ENCODE measurements at places on chromosomes 11 and 22.
A peak's percentile ranks its signal among the peaks of the same experiment; 100 is the strongest.

DNA sequence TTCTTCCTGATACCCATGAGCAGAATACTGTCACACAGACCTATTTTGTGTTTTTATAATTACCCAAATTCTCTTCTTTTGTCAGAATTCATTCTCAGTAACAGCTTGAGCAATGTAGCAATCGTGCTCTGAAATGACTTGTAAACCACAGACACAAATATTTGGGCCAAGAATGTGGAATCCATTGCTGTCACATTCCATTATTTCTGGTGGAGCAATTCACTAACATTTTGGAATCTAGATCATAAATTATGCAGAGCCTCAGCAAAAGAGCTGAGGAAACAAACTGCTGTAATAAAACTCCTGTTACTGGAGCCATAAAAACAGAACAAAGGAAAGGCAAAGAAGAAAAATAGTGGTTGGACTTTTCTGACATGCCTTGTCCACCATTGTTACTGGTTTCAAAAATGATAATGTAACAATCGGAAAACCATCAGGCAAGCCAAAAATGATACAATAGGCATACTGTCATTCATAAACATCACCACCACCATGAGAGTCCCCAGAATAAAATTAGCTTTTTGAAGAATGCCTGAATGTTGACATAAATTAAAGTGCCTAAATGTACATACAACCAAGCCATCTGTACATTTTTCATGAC, 223.4 kb upstream of the PITPNB start:
- DNase-seq: peak; percentile 53

DNA sequence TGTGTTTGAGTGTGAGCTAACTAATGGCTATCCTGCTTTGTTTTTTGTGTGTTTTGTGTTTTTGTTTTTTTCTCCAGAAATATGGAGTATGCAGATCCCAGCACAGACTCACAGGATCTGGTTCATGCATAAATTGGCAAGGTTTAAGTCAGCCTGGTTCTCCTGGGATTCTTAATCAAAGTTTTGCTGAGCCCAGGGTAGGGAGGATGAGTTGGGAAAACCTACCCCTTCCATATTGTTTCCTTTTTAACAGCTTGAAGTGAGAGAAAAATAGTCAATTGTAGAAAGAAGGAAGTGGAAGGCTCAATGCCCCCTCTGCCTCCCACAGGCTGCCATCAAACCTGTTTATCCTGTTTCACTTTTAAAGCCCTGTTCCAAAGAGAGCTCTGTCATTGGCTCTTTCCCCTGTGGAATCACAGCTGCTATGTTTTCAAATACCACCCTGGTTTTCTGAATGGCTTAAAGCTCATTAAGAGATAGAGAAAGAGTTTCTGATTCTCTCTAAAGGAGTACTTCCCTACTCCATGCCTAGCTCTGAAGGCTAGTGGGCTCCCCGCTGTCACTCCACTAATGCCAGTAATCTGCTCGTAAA, 23.4 kb upstream of the CADM1 start:
- no peak for DNase-seq

GRCh38 chr11:69423611-69424385, 57.7 kb upstream of the LINC01488 start:
- DNase-seq: no peak

DNA sequence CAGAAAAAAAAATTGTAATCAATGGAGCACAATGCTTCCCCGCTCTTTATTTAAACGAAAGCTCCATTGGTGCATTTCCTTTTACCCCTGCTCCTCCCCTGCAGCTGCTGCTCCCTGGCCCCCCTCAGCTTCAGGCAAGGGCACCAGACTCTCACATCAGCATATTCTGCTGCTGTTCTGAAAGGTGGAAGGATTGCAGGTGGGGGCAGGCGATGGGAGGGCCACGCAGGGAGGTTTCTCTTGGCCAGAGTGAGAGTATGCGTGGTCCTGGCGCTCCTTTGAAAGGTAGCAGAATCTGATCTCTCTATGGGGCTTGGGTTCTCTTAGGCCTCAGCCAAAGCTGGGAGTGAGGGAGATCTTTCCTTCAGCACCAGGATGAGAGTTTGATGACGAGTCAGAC, 240.9 kb upstream of the CADM1 start:
- no peak for DNase-seq

DNA sequence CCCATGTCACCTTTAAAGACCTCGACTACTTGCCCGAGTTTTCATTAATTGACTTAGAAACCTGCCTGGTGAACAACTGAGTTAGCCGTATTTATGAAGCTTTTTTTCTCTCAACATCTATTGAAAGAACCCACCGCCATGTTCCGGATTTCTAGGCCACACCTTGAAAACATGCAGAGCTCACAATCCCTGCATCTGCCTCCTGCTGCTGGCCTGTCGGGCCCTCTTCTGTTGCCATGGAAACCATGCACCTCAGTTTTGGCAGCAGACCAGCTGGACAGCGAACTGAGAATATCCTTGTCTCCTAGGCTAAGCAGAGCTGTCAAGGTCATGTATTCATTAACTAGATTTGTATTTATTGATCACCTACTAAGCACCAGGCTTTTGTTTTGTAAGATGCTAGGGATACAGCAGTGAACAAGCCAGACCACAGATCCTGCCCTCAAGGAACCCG, 4.3 kb upstream of the PATZ1 start:
- no peak for DNase-seq

GRCh38 chr22:29607426-29607825, 4.0 kb downstream of the NF2 start:
- DNase-seq: no peak

DNA sequence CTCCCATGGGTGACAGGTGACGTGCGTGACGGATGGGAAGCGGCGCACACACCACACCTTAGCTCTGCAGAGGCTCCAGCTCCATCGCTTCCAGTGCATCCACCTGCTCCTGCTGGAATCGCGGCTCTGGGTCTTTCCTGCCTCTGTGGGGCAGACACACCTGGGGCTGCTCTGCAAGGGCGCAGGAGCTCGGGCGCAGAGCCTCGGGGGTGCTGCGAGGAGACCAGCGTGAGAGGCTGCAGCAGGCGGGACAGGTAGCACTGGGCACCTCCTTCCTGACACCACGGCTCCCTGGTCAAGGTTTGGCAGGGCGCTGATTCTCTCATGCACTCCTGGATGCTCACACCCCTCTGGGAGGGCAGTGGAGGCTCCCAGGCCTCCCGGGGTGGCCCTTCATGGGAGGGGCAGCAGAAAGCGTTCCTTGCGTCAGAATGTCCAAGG, 1494.3 kb downstream of the BRD1 start:
- DNase-seq: no peak

DNA sequence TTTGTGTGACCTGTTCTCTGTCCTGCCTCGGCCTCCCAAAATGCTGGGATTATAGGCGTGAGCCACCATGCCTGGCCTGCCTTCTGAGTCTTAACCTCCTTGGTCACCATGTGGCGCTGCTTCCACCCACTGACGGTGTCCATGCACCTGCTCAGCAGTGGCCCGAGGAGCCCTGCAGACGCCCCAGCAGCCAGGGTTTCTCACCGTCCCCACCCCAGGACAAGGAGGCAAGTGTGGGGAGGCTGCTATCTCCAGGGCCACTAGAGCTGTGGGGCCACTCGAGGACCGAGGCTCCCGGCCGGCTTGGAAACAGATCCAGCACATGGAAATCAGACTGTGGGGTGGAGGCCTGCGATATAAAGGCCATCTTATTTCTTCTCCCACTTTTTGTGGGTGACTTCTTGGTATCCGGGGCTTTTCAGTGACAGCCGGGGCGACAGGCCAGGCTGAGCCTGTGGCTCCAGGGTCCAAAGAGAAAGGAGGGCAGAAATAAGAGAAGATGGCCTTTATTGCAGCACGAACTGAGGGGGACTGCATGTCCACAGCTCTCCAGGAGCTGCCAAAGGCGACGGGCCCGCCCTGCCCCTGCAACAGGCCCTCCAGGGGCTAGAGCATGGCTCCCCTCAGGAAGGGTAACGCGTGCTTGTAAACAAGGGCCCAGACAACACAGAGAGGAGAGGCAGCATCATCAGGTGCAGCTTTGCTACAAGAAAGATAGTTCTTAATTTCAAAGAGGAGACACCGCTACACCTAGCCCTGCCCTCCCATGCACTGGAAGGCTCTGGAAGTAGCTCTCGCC, 15.0 kb downstream of the TSPO start:
- no peak for DNase-seq

GRCh38 chr22:19292458-19293230, 1.1 kb upstream of the CLTCL1 start:
- peak; percentile 20 for DNase-seq

GRCh38 chr11:101458161-101458560, 125.6 kb downstream of the TRPC6 start:
- peak; percentile 39 for DNase-seq

- peak; percentile 16 for DNase-seq
These were observed 16.9 kb downstream of the CCDC15 start for GRCh38 chr11:124970925-124971324.

- DNase-seq: peak; percentile 40
These were observed 11.7 kb downstream of the MIAT start for GRCh38 chr22:26669060-26669481.

GRCh38 chr11:44446996-44447771, 118.3 kb upstream of the CD82 start:
- DNase-seq: no peak

DNA sequence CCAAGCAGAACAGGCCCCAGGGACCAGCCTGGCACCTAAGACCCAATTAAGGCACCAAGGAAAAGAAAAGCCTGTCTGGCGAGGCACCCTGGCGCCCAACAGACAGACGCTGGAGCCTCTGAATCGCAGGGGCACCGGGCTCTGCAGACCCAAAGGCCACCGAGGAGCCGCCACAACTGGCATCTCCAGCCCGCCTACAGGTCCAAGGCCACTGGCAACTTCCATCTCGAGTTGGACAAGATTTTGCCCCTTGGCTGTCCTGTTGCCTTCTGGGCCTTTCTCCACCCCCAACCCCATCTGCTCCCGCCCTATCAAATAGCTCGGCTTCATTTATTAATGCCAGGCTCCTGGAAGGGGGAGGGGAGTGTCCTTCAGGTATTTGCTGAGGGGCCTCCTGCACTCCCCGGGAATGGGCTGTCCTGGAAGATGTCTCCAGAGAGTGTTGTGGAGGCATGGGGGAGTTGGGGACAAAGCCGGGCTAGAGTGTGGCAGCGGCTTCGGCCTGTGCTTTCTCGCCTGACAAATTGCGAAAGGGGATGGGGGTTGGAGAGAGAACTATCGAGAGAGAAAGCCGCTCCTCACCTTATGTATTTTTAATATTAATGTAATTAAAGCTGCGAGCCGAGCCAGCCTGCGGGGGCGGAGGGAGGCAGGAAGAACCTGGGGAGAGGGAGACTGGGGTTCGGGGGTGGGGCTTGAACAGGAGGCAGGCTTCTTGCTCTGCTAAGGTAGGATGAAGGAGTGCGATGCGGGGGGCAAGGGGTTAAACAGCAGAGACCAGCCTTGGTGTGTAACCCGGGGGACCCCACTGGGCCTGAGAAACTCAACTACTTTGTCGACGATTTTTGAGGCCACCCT, 2.0 kb downstream of the DSCAML1 start:
- no peak for DNase-seq

DNA sequence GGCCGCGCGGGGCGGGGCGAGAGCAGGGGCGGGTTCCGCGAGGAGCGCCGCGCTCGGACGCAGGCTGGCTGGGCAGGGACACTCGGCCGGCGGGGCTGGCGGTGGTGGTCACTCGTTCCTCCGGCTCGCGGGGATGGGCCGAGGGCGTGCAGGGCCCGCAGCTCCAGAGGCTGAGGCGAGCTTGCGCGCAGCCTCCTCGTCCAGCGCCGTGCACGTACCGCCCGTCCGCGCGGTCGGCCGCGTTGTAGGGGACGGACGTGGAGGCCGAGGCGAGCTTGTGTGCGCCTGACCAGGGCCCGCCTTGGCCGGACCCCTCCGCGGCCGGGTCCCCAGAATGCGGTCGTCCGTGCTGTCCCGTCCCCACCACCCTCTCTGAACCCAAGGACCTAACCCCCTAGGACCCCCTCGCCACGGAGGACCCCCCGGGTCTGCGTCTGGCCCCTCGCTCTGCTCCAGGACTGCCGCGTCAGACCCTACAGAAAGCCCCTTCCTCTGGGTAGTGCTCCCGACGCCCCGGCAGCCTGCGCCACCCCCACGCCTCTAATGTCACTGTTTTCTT, 569 bp upstream of the YPEL1 start:
- DNase-seq: no peak

- DNase-seq: no peak
These were observed 19.0 kb downstream of the MICAL3 start for GRCh38 chr22:18005201-18005926.

GRCh38 chr11:18789942-18790341, 1.7 kb downstream of the PTPN5 start:
- no peak for DNase-seq

DNA sequence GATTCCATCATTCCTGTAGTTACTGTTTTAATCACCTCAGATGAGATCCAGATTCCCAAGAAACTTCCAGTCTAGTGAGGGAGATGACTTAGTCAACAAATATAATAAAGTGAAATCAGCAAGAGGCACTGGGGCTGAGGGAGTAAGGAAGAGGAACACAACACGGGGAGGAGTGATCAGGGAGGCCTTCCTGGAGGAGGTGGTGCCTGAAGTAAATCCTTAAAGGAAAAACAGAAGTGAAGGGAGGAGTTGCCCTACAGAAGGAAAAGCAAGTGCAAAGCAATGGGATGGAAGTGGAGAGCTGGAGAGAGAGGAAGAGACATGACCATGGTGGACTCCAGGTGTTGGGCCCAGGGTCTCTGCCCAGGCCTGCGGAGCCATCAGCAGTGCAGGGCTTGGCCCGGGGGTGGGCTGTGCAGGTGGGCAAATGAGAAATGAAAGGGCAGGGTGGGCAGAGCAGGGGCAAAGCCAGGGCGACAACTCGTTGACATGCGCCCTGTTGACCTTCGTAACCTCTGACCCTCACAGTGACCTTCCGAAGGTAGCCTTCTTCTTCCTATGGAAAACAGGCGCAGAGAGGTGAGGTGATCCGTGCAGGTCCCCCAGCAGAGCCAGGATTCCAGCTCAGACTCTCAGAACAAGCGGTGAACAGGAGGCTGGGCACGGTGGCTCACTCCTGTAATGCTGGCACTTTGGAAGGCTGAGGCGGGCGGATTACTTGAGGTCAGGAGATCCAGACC, 12.1 kb upstream of the PPARA start:
- DNase-seq: no peak

DNA sequence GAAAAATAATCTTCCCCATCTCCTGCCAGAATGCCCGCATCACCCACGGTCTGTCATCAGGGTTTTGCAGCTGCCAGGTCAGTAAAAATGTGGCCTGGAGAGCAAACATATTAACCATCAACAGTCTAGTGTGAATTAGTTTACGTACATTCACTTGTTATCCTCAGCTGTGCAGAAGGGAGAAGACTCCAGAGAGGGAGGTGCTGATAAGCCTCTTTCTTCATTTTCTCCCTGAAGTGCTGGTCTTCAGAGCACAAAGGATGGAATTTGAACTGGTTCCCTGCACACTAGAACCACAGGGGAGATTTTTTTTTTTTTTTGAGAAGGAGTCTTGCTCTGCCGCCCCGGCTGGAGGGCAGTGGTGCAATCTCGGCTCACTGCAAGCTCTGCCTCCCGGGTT, 8.2 kb downstream of the FGF19 start:
- DNase-seq: no peak

DNA sequence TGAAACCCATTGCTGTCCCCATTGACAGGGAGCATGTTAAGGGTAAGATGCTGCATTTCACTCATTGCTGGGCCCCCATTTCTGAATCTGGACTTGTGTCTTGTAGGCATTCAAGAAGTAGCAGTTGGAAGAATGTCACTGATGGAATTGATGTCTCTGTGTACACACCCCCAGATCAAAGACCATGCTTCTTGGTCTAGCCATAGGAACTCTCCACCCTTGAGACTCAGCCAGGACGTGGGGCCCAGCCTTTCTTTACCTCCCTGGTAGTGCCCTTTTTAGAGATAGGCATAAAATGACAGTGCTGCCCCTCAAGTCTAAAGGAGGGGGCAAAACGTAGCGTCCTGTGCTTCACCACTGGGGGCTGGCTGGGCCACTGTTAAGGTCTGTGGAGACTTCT, 135.1 kb downstream of the TEAD1 start:
- no peak for DNase-seq

GRCh38 chr11:84681456-84681855, 945.7 kb downstream of the DLG2 start:
- no peak for DNase-seq

Data from GM03348 (cell line).